ENCODE measurements at places on chromosomes 7 and 10.

DNA sequence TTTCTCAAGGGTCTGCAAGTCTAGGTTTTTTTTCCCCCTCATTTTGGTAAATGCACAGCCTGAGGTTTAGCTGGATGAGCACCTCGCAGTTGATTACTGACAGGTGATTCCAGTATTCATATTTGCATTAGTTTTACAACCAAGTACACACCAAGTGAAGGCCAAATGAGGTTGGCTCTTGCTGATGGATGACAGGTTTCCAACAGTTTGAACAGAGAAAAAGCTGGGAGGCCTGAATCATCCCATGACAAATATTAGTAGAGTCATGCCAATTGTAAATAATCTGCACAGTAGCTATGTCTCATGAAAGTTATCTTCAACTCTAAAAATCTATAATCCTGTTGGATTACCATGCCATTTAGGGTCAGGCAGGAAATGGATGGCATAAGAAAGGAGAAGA, 399.8 kb downstream of the HTR7 start:
- DNase-seq, result no peak

DNA sequence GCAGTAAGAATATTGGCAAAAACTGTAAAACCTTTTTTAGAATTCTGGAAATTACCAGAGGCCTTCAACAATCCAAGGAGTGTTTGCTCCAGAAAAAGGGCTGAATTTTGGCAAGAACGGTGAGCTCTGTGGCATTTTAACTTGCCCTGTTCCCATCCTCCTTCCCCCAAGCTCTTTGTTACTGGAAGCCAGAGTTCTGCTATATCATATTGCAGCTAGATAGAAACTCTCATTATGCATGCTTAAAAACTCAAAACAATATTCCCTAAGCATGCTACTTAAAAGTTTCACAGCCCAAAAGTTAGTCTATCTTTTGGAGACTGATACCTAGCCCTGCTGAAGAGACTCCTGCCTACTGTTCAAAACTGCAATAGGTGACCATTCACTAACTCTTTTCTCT, 70.6 kb upstream of the GPR37 start:
- no peak for DNase-seq

DNA sequence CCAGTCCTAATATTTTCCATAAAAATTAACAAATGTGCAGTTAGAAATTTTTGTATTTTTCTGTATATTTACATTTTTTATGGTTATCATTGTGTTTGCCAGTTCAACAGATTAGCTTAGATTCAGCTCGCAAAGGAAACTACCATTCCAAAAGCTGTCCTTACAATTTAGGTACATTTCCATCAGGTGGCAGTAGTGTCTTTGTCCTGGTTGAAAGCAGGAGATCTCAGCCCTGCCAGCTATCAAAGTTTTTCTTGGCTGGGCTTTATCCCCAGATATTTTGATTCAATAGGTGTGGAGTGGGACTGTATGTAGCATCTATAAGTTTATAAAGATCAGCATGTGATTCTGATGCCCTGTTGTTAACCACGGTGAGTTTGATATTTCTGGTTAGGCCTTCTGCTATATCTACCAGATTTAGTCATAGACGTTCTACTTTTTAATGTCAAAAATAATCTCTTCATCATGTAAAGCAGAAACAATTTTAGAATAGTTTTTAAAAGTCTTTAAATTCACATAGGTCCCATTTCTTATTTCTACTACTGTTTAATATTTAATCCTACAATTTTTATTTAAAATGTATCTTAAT, 15.5 kb upstream of the ICA1 start:
- DNase-seq, result no peak

GRCh38 chr10:50972591-50972990, 87.2 kb upstream of the A1CF start:
- no peak for DNase-seq

DNA sequence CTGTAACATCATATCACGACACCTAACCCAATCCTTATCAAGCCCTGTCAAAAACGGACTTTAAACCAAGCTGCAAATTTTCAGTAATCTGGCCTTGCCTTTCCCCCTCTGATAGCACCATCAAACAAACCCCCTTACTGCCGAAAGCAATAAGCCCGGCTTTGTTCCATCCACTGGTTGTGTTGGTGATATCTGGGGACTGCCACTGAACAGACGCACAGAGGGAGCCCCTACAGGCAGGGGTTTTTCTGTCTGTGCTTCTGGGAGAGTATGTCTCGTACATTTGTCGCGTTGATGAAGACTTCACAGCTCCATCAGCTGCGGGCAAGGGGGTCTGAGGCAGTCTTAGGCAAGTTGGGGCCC, 550 bp upstream of the PLAU start:
- no peak for DNase-seq

GRCh38 chr10:51022933-51023585, 51.2 kb upstream of the PRKG1 start:
- DNase-seq, result no peak

DNA sequence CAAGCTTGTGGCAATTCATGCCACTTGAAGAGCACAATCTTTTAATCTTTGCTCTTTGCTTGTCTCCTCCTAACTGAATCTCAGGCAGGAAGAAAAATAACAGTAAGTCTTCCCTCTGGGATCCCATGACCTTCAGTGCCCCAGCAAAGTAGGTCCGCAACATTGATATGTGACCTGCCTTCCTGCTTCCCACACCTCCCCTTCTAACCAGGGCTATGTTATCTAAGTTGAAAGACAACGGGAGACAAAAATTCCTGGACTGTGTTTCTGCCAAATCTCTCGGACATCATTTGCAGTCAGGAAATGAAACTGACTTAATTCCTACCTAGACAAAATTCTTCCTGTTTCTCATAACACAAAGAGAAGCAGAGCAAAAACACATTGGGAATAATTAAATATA, 53.8 kb downstream of the C10orf90 start:
- DNase-seq, result no peak

- DNase-seq, result no peak
Measured at GRCh38 chr7:138712652-138713051, 11.5 kb upstream of the SVOPL start.

- DNase-seq, result no peak
Measured at GRCh38 chr10:125142946-125143345, 17.4 kb downstream of the CTBP2 start.
